ENCODE measurements at places on chromosomes 1 and 21.

DNA sequence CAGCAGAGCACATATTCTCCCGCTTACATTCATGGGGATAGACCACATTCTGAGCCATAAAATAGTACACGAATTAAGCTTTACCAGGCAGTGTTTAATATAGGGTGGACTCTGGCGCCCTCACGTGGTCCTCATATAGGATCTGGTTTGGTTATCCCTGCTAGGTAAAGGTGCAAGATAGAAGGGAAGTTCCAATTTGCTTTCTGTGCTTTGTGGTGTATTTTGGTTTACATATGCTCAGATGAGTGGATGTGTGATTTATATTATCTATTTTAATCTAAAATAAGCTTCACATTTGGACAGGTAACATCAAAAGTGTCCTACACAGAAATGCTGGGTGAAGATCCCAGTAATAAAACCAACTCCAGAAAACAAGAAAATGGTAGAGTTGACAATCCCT lies 3.6 kb downstream of the CR1 start:
- DNase-seq: peak; percentile 61

- DNase-seq: no peak
Measured at GRCh38 chr1:166120281-166120680, 46.5 kb downstream of the FAM78B start.

DNA sequence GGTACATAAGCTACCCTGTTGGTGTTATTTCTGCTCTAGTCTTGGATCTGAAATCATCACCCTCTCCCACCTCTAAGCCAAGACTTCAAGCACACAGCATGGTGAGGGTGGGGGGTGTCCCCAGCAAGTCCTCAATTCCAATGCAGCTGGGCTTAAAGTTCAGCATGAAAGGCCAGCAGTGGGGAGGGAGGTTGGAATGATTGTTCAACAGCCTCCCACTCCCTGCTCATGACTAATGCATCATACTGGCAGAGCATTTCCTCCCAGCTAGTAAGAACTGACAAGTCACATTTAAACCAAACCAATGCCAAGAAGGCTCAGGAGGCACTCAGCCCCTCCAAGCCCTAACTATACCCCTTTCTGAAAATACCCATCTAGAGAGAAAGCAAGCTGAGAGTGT lies 50.1 kb downstream of the TIAM1 start:
- DNase-seq: peak; percentile 84

DNA sequence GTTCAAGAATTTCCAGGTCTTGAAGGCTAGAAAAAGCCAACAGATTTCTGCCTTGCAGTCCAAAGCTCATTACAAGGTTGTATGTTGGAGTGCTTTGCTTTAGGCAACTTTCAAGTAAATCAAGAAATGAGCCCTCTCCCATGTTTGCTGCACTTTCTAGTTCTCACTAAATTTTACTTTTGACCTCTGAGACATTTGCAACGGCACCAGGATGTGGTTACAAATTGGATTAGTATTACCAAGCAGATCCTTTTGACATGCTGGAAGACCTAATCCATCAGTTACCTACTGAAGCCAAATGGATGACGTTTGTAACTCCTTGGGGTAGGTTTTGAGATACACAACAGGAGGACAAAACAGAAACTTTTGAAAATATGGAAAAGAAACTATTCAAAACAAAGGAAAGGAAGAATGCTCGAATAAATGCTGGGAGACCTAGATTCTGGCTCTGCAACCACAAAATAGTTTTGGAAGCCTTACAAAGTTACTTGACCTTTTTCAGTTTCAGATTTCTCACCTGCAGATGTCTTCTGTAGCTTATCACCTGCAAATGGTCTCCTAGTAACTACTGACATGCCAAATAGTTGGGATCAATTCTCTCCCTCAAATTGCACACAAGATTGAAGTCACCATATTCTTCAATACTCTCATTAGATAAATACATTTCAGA lies 251.7 kb upstream of the ADGRL2 start:
- DNase-seq: no peak

GRCh38 chr1:23237508-23237907 lies 20.2 kb upstream of the HTR1D start:
- DNase-seq: no peak

- no peak for DNase-seq
Measured at GRCh38 chr1:36950604-36951291, 83.6 kb downstream of the GRIK3 start.

GRCh38 chr1:118995312-118996016 lies 7.3 kb upstream of the TBX15 start:
- DNase-seq: no peak

- DNase-seq: no peak
Measured at GRCh38 chr1:207156095-207156494, 52.1 kb downstream of the C4BPA start.

DNA sequence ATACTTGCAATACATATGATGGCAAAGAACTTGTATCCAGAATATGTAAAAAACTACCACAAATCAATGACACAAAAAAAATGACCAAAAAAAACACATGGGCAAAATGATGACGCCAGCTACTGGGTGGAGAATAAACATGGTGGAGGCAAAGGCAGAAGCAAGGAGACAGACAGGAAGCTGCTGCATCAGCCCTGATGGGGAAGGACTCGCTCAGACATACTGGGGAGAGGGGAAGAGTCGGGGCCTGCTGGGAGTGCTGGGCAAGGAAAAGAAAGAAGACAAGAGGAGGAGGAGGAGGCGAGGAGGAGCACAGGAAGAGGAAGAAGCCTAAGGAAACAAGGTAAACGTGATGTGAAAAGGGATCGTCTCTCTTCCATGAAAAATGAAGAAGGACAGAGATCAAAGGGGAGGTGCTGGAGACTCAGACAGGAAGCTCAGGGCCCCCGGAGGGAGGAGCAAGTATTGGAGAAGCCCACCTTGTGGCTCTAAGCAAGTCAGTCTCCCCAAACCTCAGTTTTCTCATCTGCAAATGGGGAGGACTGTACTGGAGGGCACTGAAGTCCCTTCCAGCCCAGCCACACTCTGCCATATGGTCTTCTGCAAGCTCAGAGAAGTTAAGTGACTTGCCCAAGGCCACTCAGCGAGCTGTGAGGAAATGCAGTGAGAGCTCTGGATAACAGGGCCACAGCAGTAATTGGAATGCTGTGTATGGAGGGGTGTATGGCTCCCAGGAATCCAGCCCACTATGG lies 24.2 kb downstream of the OLFML2B start:
- no peak for DNase-seq

GRCh38 chr1:212070720-212071302 lies 35.3 kb downstream of the DTL start:
- DNase-seq: peak; percentile 64

GRCh38 chr21:45817345-45817744 lies 164.2 kb upstream of the COL6A1 start:
- DNase-seq: no peak

DNA sequence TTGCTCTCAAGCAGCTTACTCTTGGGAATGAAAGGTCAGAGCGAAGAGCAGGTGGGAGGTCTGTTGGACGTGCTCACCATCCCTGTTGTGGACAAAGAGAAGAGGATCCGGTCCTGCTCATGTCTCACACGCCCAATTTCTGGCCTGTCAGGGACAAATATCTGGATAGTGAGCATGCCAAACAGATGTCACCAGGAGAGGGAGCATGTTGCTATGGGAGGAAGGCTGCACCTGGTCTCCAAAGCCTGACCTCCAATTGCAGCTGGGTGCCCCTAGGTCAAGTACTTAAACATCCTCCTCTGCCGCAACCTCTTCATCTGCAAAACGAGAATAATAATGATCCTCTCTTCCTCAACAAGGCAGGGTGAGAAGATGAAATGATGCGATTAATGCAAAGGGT lies 53.4 kb downstream of the DMRTA2 start:
- DNase-seq: no peak

- no peak for DNase-seq
Measured at GRCh38 chr1:110643879-110644472, 30.8 kb downstream of the KCNA3 start.

- DNase-seq: no peak
Measured at GRCh38 chr1:55382806-55383305, 167.7 kb upstream of the USP24 start.

- DNase-seq: no peak
Measured at GRCh38 chr1:175414291-175414884, 221.8 kb upstream of the KIAA0040 start.

DNA sequence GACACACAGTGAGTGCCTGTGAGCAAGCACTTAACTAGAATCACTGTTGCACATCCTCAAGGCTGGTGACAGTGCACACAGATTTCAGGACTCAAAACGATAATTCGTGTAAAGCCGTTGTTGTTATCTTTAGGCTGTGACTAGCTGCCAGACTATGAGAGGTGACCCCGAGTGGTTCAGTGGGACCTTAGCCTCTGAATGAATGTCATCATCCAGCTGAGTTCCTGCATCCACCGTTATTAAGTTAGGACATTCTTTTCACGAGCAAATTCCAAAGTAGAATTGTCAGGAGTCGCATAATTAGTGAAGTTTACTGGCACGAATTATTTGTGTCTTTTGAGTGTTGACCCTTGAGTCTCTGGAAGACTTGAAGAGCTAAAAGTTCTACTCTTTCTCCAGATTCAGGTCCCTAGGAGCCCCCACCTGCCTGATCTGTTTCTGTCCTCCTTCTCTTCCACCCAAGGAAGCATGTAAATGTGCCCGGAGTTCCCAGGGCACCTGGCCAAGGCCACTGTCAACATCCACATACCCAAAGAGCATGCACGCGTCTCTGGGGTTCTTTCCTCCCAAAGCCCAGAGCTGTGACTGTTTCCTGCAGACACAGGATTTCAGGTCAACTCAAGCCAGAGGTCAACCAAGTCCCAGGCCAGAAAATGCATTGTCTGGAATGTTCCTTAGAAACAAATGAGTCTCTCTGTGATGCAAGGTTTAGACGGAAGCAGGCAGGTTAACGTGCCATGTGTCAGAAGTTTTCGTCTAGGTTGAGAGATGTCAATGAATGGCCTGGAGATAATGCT lies 207.2 kb downstream of the TOMM20 start:
- DNase-seq: no peak

DNA sequence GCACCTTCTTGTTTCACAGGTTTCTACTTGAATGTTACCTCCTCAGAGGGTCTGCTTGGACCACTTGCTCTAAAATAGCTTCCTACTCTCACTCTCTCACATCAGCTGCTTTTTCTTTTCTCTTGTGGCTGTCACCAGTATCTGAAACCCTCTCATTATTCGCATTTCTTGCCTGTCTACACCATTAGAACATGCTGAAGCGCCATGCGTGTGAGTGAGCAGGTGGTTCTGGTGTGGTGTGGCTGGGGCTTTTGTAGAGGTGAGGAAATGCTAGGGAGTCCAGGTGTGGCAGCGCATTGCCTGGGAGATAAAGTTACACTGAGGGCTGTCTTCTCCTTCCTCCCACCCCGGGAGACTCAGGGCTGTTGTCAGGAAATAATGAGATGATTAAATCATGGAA lies 4.1 kb downstream of the ZNF362 start:
- no peak for DNase-seq

- DNase-seq: peak; percentile 55
Measured at GRCh38 chr1:204623365-204623893, 62.1 kb downstream of the LRRN2 start.

GRCh38 chr1:199859491-199859933 lies 168.0 kb upstream of the NR5A2 start:
- no peak for DNase-seq

DNA sequence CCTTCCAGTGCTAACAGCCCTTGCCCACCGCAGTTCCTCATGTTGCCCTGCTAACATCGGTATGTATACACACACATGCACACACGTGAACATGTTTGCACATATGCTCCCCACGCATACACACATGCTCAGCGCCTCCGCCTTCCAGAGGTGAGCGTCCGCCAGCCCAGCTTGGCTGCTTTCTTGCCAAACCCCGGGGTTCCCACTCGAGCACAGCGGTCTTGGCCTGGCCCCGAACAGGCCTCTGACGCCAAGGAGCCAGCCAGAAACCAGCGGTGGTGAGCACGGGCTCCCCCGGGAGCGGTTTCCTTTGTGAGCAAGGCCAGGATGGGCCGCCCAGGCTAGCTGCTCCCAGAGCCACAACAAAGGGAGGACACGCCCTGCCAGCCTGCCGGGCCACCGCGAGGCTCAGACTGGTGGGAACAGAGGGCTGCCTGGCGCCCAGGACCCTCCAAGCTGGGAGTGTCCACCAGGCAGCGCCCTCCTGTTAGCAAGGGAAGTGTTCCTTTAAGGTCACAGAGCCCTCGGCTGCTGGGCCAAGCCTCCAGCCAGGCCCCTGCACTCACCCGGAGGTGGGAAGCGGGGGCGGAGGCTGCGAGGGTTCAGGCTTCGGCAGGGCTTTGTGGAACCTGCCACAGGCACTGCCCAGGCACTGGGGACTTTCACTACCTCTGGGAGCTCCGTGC lies 65.4 kb downstream of the ALPL start:
- DNase-seq: no peak

GRCh38 chr1:195866781-195867222 lies 741.4 kb downstream of the KCNT2 start:
- no peak for DNase-seq

GRCh38 chr1:63322114-63322943 lies at the start of gene FOXD3:
Gene FOXD3, plus strand, starts transcription at chr1:63322567. Its CDS starts 492 bp downstream, at chr1:63323059.
- peak; percentile 47 for DNase-seq

- no peak for DNase-seq
Measured at GRCh38 chr1:86195281-86195680, 38.7 kb upstream of the COL24A1 start.

DNA sequence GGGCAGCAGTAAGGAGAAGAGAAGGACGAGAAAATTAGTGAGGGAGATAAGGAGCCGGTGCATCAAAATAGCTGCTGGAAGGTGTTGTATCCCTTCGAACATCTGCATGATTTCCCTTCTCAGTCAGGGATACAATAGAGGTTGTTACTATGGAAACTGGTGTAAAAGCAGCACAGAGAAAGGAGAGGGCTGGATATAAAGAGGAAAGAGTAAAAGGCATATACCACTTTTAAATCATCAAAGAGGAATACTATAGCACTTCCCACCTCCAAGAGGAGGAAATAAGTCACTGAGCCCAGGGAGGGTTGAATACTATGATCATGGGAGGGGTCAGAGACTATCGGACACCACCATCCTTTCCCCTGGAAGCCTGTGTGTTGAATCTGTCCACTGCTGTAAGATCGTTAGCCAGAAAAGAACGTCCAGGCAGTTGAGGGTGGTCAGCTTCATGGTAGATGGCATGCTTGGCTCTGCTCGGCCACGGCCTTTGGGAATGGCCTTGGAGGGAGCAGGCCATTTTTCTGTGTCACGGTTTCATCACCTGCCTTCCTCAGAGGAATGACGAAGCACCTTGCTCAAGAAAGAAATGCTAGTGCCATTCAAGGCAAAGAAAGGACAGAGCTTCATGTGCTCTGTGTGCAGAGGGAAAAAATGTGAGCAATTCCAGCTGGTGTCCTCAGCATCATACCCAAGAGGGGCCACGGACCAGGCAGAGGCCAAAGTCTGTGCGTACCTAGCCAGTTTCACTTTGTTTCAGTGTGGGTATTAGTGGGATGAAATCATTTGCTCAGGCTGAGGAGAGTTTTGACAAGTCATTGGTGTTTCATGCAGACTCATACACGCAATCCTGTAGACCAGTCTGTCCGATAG lies 64.2 kb downstream of the IRF2BP2 start:
- DNase-seq: no peak

DNA sequence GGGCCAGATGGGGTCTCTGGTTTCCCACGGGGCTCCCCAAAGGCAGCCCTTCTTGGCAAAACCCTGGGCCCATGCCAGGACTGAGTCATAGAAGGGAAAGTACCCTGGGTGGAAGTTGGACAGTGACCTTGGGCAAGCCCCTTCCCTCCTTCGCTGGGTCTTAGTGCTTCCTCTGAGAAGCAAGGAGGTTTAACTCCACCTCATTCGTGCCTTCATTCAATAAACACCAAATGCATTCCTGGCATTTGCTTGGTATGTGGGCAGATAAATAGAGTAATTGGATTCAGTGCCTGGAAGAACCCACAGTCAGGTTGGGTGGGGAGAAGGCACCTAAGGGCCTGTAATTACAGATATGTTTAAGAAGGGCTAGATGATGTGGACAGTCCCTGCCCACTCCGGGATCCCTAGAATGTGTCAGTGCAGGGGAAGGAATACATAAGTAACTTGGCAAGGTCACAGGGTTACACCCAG lies 36.3 kb upstream of the CITED4 start:
- DNase-seq: peak; percentile 22

Measured in ACHN (cell line).